ENCODE measurements at places on chromosomes 5 and 9.

DNA sequence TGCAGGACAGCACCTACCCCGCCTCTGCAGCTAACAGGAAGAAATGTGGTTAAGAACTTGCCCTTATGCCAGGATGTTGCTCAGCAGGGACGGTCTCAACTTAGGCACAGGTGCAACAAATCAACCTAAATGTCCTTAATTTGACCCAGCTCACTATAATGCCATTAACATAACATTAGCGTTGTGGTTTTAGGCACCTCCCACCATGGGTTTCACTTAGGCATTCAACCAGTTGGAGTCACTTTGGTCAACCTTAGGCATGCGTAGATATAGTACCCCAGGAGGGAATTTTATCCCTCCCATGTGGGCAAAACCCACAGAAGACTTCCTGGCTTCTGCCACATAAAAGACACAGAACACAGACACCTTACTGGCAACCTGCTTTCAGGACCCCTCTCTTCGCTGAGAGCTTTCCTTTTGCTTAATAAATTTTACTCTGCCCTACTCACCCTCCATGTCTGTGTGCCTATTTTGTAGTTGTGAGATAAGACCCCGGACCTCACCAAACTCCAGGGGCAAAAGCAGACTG is 8.7 kb upstream of the ERAP1 start:
- DNase-seq, result no peak

GRCh38 chr9:7369384-7369821 is 430.2 kb downstream of the DMAC1 start:
- DNase-seq, result no peak

GRCh38 chr5:166123717-166124116 is 2167.7 kb upstream of the WWC1 start:
- DNase-seq, result no peak

DNA sequence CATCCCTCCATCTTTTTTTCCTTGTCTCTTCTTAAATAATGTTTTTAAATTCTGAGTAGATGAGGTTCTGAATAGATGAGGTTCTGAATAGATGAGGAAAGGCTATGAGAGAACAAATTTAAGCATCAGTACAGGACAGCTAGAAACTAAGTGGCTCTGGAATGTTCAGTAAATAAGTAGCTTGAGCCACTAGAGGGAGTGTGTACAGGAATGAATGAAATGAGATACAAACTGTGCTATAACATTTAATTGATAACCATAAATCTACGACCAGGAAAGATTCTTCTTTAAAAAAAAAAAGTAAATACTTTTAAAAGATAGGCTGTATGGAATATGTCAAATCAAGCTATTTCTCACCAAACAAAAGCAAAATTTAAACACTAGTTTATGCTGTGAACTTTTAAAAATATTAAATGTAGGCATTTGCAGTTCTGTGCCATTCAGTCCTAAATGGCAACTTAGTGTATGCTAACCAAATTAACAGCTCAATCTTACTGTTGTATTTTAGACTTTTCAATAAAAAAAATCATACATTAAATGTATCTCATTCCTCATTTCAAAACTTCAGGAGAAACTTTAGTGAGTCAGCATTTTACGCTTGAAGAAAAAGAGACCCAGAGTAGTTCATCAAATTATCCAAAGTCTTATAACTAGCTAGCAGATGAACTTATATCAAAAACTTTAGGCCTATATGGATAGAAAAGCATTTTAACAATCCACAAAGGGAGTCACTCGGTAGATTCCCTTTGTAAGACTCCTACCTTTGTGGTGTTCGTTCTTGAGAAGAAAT is 70.4 kb upstream of the SNX2 start:
- DNase-seq, result no peak

DNA sequence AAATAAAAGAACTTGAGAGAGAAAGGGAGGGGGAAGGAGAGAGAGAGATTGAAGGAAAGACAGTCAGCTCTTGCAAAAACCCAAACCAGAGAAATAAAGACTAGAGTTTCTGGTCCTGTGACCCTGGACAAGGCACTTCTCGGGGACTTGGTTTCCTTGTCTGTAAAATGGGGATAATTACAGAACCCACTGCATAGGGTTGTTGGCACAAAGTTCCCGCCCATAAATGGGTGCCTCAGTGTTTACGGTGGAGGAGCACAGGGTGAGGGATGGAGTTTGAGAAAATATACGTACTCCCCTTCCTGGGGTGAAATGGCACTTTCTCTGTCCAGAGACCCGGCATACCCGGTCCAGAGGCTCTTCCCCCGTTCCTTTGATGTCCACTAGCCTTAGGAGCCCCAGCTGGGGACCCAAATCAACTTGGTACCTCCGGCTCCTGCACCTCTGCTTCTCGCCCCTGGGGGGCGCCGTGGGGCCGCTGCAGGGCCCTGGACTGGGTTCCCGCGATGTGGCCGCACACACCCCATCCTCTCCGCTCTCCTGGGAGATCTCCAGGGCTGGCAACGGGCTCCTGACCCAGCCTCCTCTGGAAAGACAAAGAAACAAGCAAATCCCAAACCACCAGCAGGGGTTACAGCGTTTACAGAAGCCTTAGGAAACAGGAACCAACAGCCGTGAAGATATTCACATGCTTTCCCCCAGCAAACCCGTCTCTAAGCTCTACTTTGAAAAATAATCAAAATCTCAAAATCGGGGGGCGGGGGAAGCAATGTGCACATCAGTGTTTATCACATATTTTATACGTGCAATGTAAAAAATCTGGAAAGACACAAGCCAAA is 26.3 kb downstream of the PTGES start:
- DNase-seq, result peak; percentile 96

GRCh38 chr5:40689438-40689837 is 9.7 kb downstream of the PTGER4 start:
- no peak for DNase-seq
